ENCODE measurements at places on chromosomes 5 and 9.

GRCh38 chr9:22424616-22425015 is 22.0 kb upstream of the DMRTA1 start:
- DNase-seq = no peak

- no peak for DNase-seq
Observed at GRCh38 chr5:43312699-43313034, 545 bp downstream of the HMGCS1 start.

GRCh38 chr5:147112899-147113298 is 121.9 kb upstream of the STK32A start:
- no peak for DNase-seq

GRCh38 chr5:135944967-135945560 is 9.7 kb downstream of the LECT2 start:
- DNase-seq = no peak

DNA sequence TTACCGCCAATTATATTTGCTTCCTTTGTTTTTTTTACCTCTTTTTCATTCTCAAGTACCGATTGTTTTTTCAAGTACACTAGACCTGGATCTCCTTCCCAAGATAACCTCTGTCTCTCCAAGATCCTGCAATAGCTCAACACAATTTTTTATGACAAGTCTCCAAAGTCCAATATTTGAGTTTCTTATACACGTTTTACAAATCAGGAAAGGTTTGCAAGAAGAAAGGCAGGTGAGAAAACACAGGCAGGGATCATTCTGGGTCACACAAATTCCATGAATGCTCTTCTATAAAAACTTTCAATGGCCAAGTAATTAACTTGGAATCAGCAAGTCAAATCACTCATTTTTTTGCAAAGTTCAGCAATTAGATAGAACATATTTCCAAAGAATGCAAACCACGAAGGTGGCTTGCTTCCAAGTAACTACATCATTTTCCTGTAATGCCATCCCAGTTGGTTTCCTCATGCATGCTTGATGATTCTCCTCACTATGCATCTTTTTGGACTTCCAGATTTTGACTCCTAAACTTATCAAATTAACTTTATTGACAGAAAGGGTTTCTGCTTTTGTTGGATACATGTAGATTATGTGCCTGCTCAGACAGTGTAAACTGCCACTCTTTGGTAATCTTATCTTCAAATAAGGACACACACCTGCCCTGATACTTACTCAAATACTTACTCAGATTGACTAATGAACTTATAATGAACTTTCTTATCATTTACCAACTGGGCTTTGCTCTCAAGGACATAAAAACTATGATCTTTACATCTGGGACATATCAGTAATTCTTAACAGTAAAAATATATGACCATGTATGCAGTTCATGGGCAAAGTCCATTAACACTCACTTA is 24.7 kb upstream of the IFNE start:
- no peak for DNase-seq

DNA sequence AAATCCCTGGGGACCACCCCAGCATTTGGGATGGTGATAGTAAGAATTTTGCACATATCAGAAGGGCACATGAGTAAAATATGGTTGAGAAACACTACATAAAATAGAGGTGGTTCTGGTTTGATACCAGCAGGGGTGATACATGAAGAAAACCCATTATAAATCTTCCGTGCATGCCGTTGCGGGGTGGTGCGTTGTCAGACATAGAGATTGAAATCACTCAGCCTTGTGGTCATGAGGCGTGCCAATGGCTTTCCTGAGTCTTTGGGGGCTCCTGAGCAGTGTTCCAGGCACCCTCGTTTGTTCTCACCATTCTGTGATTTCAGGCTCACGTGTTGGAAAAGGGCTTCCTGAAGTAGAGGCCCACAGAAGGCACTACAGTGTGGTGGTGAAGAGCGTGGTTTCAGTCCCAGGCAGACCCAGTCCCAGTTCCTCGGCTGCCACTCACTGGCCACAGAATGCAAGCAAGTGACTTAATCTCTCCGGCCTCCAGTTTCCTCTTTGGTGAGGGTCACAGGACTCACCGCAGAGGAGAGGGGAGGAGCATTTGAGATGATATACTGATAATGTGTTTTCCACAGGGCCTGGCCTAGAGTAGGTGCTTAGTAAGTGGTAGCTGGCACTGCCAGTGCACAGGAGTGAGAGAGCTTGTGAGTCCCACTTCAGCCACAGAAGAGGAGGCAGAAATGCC is 20.5 kb upstream of the GLRX start:
- DNase-seq = peak; percentile 62
